Lower lobe of right lung (tissue), 2 donors: ENCODE measurements at places on chromosomes 5 and 9.

GRCh38 chr5:38515646-38516045, 40.8 kb downstream of the LIFR start:
- no peaks in the 10 kb centered on the region for H3K4me1 ChIP-seq
- DNase-seq: no peak
- H3K27ac ChIP-seq: no peak overlapping the region
- no peak overlapping the region for H3K4me3 ChIP-seq
- H3K36me3 ChIP-seq: peaks cover 46% of the 10 kb centered on the region

DNA sequence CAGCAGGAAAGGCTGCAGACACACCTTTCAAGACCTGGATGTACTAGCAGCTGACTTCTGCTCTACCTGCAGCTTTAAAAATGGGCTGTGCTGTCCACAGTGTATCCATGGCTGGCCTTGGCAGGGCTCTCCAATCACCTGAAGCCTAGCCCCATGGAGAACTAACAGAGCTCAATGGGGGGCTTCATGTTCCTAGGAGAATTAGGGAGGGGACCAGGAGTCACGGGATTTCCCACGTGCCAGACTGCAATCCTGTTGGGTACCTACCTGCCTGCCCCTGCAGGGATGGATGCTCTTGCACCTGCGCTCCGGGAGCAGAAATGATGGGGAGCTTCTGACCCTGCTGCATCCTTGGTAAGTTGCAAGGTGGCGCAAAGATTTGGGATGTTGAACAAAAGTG, 462.1 kb downstream of the ICE1 start:
- H3K36me3 ChIP-seq: no peaks in the 10 kb centered on the region
- no peaks in the 10 kb centered on the region for H3K27me3 ChIP-seq
- no peaks in the 10 kb centered on the region for H3K4me1 ChIP-seq

DNA sequence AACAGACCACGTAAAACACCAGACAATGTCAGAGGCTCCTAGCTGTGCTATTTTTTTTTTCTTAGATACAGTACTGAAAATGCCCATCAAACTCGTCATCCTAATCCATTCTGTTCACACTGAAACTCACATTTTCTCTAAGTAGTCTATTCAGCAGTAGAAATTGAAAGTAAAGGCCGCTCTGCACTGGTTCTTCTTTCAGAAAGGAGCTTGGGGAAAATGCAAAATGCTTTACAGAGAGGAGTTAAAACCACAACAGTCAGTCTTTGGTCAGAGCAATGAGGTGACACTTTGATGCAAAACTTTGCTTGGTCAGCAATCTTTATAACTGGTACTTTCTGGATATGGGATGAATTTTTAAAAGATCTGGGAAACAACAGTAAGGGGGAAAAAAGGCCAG, 43.8 kb upstream of the SUSD1 start:
- DNase-seq: no peak
- peaks cover 63% of the 10 kb centered on the region for H3K36me3 ChIP-seq
- no peak overlapping the region for H3K4me3 ChIP-seq

GRCh38 chr5:32942225-32942989, 231.3 kb downstream of the NPR3 start:
- H3K4me3 ChIP-seq: no peak overlapping the region
- H3K36me3 ChIP-seq: no peaks in the 10 kb centered on the region
- no peak for DNase-seq
- H3K27me3 ChIP-seq: no peaks in the 10 kb centered on the region

GRCh38 chr9:70902692-70903131, 218.7 kb downstream of the TRPM3 start:
- no peak overlapping the region for H3K4me3 ChIP-seq
- no peaks in the 10 kb centered on the region for H3K27me3 ChIP-seq
- no peak overlapping the region for H3K27ac ChIP-seq
- no peaks in the 10 kb centered on the region for H3K4me1 ChIP-seq
- DNase-seq: no peak
- no peaks in the 10 kb centered on the region for H3K36me3 ChIP-seq

DNA sequence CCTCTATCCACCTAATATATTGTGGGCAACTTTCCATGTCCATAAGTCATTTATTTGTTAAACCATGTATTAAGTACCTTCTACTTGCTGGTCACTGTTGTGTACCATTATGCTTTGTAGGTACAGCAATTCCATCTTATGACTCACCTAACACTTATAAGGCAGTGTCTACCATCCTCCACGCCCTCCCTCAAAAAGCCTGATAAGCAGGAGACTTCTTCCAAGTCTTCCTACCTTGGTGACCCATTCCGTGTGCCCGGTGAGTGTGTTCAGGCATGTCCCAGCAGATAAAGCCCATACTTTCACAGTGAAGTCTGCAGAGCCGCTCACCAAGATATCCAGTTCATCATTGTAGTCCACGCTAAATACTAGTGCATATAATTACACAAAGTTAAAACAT, 17.4 kb downstream of the FBXW2 start:
- H3K4me3 ChIP-seq: no peak overlapping the region
- no peak for DNase-seq
- peaks cover 16% of the 10 kb centered on the region for H3K4me1 ChIP-seq
- H3K36me3 ChIP-seq: peaks cover 92% of the 10 kb centered on the region
- no peaks in the 10 kb centered on the region for H3K27me3 ChIP-seq

GRCh38 chr9:2059274-2059929, 44.3 kb downstream of the SMARCA2 start:
- H3K27ac ChIP-seq: no peak overlapping the region
- H3K4me3 ChIP-seq: no peak overlapping the region
- no peaks in the 10 kb centered on the region for H3K27me3 ChIP-seq
- H3K36me3 ChIP-seq: peaks cover 95% of the 10 kb centered on the region
- H3K4me1 ChIP-seq: peaks cover 1% of the 10 kb centered on the region

DNA sequence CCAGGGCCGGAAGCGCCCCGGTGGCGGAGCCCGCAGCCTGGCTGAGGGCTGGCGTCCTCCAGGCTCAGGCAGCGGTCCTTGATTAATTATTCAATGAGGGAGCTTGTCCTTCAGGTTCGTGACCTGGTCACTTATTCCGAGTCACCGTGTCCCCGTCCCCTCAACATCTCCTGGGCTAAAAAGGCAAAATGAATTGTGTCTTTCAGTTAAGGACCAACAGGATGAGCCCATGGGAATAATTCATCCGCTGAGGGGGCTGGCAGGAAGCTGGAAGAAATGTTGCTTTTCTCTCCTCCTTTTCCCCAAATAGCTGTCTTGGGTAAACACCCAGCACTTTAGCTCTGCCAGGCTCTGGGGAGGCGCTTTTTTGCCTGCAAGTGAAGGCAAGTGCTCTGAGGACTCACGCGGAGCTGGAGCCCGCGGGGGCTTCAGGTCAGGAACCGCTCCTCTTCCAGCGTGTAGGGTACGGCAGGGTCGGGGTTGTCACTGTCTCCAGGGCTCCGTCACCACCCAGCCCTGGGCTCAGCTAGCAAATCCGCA, 13.1 kb downstream of the KCNT1 start:
- H3K4me3 ChIP-seq: no peak overlapping the region
- peaks cover 60% of the 10 kb centered on the region for H3K27me3 ChIP-seq
- H3K27ac ChIP-seq: no peak overlapping the region
- H3K4me1 ChIP-seq: no peaks in the 10 kb centered on the region

DNA sequence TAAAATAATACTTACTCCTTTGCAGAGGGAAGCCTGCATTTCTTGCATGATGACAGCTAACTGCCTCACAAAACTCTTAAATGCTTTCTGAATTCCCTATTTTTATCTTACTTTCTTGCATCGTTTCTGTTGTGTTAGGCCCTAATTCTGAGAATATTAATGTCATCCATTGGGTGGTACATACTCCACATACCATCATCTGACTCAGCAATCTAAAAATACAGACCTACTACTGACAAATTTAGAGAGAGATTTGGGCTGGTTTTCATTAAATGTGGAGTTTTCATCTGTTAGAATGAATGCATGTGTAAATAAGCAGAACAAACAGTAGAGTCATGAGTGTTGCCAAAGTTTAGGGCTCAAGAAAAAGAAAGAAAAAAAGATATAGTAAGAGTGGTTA, 26.5 kb upstream of the KCNN2 start:
- no peak overlapping the region for H3K27ac ChIP-seq
- H3K36me3 ChIP-seq: no peaks in the 10 kb centered on the region
- no peak overlapping the region for H3K4me3 ChIP-seq
- H3K27me3 ChIP-seq: no peaks in the 10 kb centered on the region
- DNase-seq: no peak
